GM12878 (cell line): ENCODE measurements at places on chromosomes 11 and 22. TPM values are rescaled to one million over a fixed set of nuclear protein-coding genes. Genes with fewer than 3 reads are reported as not detected.

- H3K27me3 ChIP-seq = no peaks in the 10 kb centered on the region; the same call in 1 of the 2 replicates
- no peaks in the 10 kb centered on the region for H3K4me1 ChIP-seq
- no peak overlapping the region for H3K4me3 ChIP-seq
- no peak for DNase-seq
These were observed 117.8 kb upstream of the C11orf87 start for GRCh38 chr11:109304159-109304558.

DNA sequence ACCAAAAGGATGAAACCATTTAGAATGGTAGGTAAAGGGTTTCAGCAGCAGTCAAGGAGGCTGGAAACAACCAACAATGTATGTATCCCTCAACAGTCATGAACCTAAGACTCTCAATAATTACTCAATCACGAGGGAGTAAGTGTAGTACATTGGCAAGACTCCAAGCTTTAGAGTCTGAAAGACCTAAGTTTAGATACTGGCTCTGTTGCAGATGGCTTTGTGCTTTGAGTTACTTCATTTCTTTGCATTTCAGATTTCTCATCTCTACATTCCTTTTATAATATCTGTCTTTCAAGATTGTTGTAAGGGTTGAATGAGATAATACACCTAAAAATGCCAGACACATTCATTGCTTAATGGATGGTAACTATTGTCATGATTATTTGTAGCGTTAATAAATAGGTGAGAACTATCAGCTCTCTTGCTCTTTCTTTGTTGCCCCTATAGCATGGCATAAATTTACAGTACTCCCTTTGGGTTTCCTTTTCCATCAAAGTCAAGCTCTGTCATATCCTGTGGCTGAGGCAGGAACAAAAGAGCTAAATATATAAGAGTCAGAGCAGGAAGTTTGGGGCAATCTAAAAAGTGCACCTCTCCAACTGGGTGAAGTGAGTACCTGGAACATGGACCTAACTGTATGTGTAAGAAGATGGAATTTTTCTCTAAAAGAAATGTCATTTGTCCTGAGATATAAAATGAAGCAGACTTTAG lies 228.2 kb upstream of the ZC3H12C start:
- H3K4me1 ChIP-seq = peaks cover 19% of the 10 kb centered on the region
- no peak for DNase-seq
- no peaks in the 10 kb centered on the region for H3K36me3 ChIP-seq

DNA sequence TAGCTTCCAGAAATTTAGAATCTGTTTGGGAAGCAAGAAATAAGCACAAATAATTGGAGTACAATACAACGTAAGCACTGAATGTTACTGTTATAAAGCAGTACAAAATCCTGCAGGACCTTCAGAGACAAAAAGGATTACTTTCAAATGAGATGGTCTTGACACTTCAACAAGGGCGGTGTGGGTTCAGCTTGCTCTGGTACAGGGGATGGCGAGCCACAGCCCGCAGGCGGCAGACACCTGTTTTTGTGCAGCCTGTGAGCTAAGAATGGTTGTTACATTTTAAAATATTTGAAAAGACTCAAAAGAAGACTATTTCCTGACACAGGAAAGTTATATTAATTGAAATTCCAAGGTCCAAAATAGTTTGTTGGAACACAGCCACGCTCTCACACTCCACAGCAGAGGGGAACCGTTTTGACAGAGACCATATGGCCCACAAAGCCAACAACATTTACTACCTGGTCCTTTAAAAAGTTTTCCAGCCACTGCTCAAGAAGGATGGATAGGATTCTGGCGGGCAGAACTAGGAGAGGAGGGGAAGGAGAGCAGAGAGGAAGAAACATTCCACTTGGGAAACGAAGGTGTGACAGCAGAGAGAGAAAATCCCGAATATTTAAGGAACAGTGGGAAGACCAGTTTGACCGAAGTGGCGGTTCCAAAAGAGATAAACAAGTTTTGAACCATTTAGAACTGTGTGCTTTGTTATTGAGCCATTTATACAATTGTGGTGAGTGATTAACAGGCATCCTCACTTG lies 6.3 kb downstream of the PRDM10 start:
- H3K4me1 ChIP-seq = 0 out of 2 replicates have a peak, but pooled peaks cover 2% of the 10 kb centered on the region
- H3K27me3 ChIP-seq = no peaks in the 10 kb centered on the region
- no peak for DNase-seq
- H3K4me3 ChIP-seq = no peak overlapping the region

Gene CBLIF
- polyA plus RNA-seq = not detected in 2 replicates

Gene MMP8
- polyA plus RNA-seq = not detected in 2 replicates

Gene WT1
- 0.15 TPM in 1 of 2 replicates, not detected in the other for polyA plus RNA-seq

DNA sequence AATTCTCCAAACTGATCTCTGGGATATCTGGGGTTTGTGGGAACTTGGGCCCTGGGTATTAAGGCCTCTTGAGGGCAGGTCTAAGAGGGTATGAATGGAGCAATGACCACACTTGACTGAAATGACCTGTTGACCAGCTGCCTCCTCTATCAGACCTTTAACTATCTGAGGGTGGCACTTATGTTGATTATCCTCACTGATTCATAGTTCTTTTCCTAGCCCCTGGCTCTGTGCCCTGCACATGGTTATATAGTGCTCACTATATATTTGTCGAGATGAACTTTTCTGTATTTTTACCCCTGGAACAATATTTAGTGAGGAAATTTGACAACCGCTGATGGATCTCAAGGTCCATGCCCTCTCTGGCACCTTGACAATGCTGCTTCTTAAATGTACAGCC lies 305.5 kb upstream of the PLET1 start:
- H3K4me3 ChIP-seq = no peak overlapping the region
- peaks cover 15% of the 10 kb centered on the region; the same call in 1 of the 2 replicates for H3K4me1 ChIP-seq
- no peak overlapping the region for H3K27ac ChIP-seq
- no peaks in the 10 kb centered on the region for H3K36me3 ChIP-seq
- DNase-seq = no peak

DNA sequence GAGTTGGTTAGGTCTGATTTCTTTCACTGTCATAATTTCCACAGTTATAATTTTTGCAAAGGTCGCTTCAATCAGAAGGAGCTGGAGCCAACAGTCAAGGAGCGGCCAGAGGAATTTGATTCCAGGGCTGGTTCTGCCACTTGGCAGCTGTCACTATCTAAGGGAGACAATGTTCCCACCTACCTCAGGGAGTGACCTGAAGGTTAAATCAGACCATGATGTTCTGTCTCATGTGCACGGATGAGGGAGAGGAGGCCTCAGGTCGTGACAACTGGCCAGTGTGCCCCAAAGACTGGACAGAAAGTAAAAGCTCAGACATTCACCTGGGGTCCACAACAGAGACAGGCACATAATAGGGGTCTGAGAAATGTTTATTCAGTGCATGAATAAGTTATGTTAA lies 7.6 kb downstream of the MRGPRD start:
- no peak overlapping the region for H3K27ac ChIP-seq
- no peaks in the 10 kb centered on the region for H3K36me3 ChIP-seq
- no peaks in the 10 kb centered on the region; the same call in 1 of the 2 replicates for H3K27me3 ChIP-seq
- no peak for DNase-seq
- no peak overlapping the region for H3K4me3 ChIP-seq
